ENCODE measurements at places on chromosomes 7 and 10.

- H3K27me3 ChIP-seq: no peaks in the 10 kb centered on the region
- no peak for DNase-seq
Observed at GRCh38 chr10:118052816-118053215, 6.1 kb upstream of the RAB11FIP2 start.

DNA sequence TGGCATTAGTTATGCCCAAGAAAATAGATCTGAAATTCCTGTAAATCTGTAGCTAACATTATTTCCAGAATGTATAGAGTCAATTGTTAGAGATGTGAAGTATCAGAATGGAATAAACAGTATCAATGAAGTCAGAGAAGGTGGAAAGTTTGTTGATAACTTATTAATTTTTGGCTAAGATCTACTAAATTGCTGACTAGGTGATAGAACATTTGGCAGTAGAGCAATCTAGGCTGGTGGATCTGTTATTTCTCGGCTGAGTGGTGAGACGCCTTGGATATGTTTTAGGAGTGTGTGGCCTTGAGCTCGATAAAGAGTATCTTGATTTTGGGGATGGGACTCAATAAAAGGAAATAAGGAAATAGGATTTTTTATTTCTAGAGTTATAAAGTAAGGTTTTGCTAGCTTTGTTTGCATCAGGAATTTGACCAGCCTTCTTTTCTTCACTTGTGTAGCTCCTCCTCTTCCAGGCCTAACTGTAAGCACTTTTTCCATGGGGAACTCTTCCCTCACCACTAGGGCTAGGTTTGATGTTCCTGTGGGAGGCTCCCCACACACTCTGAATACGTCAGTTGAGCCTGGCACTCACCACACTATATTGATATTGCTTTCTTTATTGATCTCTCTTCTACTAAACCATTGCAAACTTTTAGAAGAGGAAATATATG is 86.8 kb upstream of the CSTF2T start:
- no peak for DNase-seq
- no peaks in the 10 kb centered on the region for H3K36me3 ChIP-seq
- no peak overlapping the region for H3K27ac ChIP-seq
- no peaks in the 10 kb centered on the region for H3K27me3 ChIP-seq
- H3K4me1 ChIP-seq: no peaks in the 10 kb centered on the region
- no peak overlapping the region for H3K4me3 ChIP-seq

DNA sequence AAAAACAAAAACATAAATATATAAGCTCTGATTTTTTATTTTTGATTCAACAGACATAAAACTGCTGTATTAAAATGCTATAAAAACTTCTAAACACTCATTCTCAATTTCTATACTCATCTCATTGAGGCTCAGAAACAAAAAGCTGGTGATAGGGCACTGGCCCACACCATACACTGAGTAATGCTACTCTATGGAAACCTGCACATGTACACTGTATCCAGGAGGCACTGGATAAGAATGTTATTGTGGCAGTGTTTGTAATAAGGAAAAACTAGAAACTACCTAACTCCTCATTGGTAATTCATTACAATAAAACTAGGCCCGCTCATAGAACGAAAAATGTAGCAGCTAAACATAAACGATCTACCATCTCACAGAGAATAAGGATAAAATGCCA is 23.1 kb downstream of the ERLIN1 start:
- peaks cover 10% of the 10 kb centered on the region for H3K4me1 ChIP-seq
- peaks cover 6% of the 10 kb centered on the region for H3K36me3 ChIP-seq
- H3K27ac ChIP-seq: no peak overlapping the region
- H3K27me3 ChIP-seq: no peaks in the 10 kb centered on the region
- H3K4me3 ChIP-seq: no peak overlapping the region
- no peak for DNase-seq

- H3K27me3 ChIP-seq: no peaks in the 10 kb centered on the region
- no peaks in the 10 kb centered on the region for H3K4me1 ChIP-seq
- no peaks in the 10 kb centered on the region for H3K36me3 ChIP-seq
- no peak overlapping the region for H3K4me3 ChIP-seq
- H3K27ac ChIP-seq: no peak overlapping the region
Observed at GRCh38 chr7:89223900-89224395, 428.4 kb upstream of the TEX47 start.

DNA sequence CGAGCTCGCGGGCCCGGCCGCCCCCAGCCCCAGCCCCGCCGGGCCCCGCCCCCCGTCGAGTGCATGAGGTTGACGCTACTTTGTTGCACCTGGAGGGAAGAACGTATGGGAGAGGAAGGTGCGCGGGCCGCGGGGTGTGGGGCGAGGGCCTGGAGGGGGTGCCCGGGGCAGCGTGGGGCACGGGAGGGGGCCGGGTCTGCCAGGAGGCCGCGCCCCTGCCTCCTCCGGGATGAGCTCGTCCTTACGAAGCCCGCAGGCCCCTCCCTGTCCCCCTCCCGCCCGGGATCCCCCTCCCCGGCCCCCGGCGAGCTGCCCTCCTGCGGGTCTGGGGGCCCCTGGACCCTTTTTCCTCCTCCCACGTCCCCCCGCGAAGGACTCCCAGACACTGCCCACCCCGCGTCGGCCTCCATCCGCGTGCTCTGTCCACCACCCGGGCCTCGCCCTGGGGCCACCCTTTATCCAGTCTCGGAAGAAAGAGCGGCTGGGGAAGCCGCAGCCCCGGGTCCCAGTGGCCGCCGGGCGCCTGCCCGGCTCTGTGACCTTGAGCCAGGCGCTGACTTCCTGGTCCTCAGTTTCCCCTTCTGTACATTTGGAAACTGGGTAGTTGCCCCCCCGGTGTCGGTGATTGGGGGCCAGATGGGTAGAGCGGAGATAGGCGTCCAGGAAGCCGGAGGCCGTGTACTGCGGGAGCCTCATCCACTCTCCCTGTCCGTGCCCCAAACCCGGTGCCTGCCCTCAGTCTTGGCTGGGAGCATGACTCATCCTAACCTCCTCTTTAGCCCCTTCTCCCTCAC is 521 bp downstream of the LIMK1 start:
- H3K4me3 ChIP-seq: peak overlapping the region; percentile 87
- no peak overlapping the region for H3K27ac ChIP-seq
- no peak for DNase-seq
- H3K27me3 ChIP-seq: no peaks in the 10 kb centered on the region
- peaks cover 6% of the 10 kb centered on the region for H3K4me1 ChIP-seq

- DNase-seq: no peak
- H3K36me3 ChIP-seq: peaks cover 40% of the 10 kb centered on the region
- peak overlapping the region; percentile 90 for H3K27ac ChIP-seq
- H3K4me1 ChIP-seq: peaks cover 19% of the 10 kb centered on the region
- no peaks in the 10 kb centered on the region for H3K27me3 ChIP-seq
Observed at GRCh38 chr7:95595746-95596197, 544 bp downstream of the PDK4 start.

DNA sequence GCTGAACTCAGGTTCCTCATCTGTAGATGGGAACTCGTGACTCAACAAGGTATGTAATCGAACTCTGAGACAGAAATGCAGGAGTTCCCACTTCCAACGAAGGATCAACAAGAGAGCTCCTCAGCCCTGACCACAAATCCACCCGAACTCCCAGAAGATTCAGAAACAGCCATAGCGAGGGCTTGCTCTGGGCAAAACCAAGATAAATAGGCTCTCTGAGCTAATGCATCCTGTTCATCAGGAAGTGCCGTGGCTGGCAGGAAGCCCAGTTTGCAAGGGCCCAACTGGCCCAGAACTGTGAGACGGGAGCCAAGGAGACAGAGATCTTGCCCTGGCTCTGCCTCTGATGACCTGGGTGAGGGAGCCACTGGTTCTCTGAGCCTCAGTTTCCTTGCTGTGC is 141.7 kb upstream of the PFKP start:
- H3K4me3 ChIP-seq: no peak overlapping the region
- H3K27me3 ChIP-seq: peaks cover 24% of the 10 kb centered on the region
- no peaks in the 10 kb centered on the region for H3K36me3 ChIP-seq
- peak; percentile 60 for DNase-seq
- H3K4me1 ChIP-seq: no peaks in the 10 kb centered on the region
- H3K27ac ChIP-seq: no peak overlapping the region

GRCh38 chr7:150854066-150855000 is 2.0 kb downstream of the AOC1 start:
- H3K36me3 ChIP-seq: no peaks in the 10 kb centered on the region
- H3K4me3 ChIP-seq: no peak overlapping the region
- H3K27me3 ChIP-seq: peaks cover 28% of the 10 kb centered on the region
- H3K4me1 ChIP-seq: no peaks in the 10 kb centered on the region

GRCh38 chr10:110048781-110049180 is 41.0 kb downstream of the ADD3 start:
- DNase-seq: no peak
- H3K36me3 ChIP-seq: no peaks in the 10 kb centered on the region
- H3K27ac ChIP-seq: no peak overlapping the region

GRCh38 chr10:124071141-124071540 is 22.3 kb downstream of the CHST15 start:
- no peak overlapping the region for H3K4me3 ChIP-seq
- DNase-seq: no peak
- no peaks in the 10 kb centered on the region for H3K36me3 ChIP-seq
- peaks cover 2% of the 10 kb centered on the region for H3K4me1 ChIP-seq

GRCh38 chr7:2384354-2385243 is 18.8 kb upstream of the CHST12 start:
- DNase-seq: no peak
- H3K4me1 ChIP-seq: peaks cover 4% of the 10 kb centered on the region
- H3K27me3 ChIP-seq: no peaks in the 10 kb centered on the region
- no peak overlapping the region for H3K27ac ChIP-seq
- no peak overlapping the region for H3K4me3 ChIP-seq

- no peak overlapping the region for H3K27ac ChIP-seq
- H3K4me1 ChIP-seq: no peaks in the 10 kb centered on the region
- H3K27me3 ChIP-seq: no peaks in the 10 kb centered on the region
- no peak overlapping the region for H3K4me3 ChIP-seq
- no peaks in the 10 kb centered on the region for H3K36me3 ChIP-seq
- no peak for DNase-seq
Observed at GRCh38 chr7:146740039-146740438, 623.4 kb downstream of the CNTNAP2 start.

- H3K4me1 ChIP-seq: peaks cover 4% of the 10 kb centered on the region
- no peaks in the 10 kb centered on the region for H3K27me3 ChIP-seq
- H3K4me3 ChIP-seq: no peak overlapping the region
- H3K27ac ChIP-seq: no peak overlapping the region
- DNase-seq: no peak
Observed at GRCh38 chr7:116741625-116742316, 69.8 kb downstream of the MET start.

- H3K27me3 ChIP-seq: no peaks in the 10 kb centered on the region
- H3K4me3 ChIP-seq: no peak overlapping the region
- no peak for DNase-seq
- H3K27ac ChIP-seq: no peak overlapping the region
- no peaks in the 10 kb centered on the region for H3K36me3 ChIP-seq
Observed at GRCh38 chr7:120920591-120921274, 29.8 kb upstream of the ING3 start.
